ENCODE measurements at places on chromosomes 1 and 21.

- DNase-seq = no peak
Observed at GRCh38 chr1:195740862-195741261, 867.4 kb downstream of the KCNT2 start.

DNA sequence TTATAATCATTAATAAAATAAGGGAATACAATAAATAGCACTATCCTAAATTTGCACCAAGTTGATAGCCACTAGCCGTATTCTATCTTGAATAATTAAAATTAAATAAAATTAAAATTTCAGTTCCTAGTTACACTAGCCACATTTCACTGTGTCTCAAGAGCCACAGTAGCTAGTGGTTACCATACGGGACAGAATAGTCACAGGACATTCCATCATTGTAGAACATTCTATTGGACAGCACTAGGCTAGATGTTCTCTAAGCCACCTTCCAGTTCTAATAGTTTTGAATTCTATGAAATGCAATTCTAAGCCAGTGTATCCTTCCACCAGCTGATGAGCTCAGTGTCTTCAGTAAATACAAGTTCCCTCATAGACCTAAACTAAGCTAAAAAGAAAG is 71.1 kb upstream of the GOLT1A start:
- no peak for DNase-seq

DNA sequence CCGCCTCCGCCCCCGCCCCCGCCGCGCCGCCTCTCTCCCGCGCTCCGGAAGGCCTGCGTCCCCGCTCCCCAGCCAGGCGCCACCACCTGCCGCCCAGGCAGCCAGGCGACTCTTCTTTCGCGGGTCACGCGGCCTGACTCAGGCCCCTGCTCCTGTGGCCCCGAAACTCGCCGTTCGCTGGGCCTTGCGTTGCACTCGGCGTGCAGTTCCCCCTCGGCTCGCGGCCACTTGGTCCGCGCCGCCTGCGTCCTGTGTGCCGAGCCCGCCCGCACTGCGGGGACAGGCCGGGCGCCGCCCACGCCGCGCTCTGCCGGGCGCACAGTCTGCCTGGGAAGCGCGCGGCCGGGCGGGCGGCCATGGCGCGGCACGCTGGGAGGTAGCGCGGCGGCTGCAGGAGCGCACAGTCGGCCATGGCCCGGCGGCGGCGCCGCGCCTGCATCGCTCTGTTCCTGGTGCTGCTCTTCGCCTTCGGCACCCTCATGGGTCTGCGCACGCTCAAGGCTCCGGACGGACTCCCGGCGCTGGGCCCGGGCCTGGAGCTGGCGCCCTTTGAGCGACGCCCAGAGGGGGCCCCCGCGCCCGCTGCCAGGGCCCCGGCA is at the start of gene MANEAL:
TSS of gene MANEAL (plus strand) at position 75 of the 599 bp plus-strand sequence. CDS start at position 411, 336 bp downstream.
- peak; percentile 72 for DNase-seq

DNA sequence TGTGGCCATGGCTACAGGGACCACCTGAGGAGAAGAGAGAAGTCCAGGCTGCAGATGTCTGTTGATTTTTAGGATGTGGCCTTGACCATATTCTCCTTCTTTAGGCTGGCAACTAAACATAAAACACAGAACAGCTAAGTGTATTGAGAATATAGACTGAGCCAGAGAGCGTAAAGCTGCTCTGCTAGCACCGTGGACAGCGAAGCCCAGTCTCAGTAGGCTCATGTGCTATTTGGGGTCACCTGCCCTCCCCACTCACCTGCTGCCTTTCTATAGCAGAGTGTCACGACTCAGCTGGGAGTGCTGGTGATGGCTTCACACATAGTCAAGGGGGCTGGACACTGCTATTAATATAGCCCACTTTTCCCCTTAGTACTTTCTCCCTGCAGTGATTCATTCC is 278.5 kb downstream of the KCNH1 start:
- DNase-seq = no peak

GRCh38 chr1:204418174-204419063 is 6.8 kb upstream of the PPP1R15B start:
- no peak for DNase-seq

DNA sequence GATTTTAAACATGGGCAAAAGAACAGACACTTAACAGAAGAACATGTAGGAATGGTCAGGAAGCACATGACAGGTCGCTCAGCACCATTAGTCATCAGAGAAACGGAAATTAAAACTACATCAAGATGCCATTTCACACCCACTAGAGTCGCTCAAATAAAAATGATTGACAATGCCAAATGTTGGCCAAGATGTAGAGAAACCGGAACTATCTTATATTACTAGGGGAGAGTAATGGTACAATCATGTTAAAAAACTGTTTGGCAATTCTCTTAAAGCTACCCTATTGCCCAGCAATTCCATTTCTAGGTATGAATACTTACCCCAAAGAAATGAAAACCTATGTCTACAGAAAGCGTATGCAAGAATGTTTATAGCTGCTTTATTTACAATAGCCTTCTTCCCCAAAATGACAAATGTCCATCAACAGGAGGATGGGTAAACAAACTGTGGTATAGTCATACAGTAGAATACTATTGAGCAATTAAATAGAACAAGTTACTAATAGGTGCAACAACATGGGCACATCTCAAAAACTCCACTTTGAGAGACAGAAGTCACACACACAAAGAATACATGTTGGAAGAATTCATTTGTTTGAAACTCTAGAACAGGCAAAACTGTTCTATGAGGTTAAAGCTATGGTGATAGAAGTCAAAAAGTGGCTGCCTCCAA is 92.8 kb downstream of the ETS2 start:
- no peak for DNase-seq

- DNase-seq = no peak
Observed at GRCh38 chr1:29824511-29825273, 588.4 kb downstream of the PTPRU start.

- no peak for DNase-seq
Observed at GRCh38 chr1:26754086-26754874, 33.5 kb upstream of the PIGV start.

GRCh38 chr1:155379631-155380090 is 59.0 kb downstream of the RUSC1 start:
- no peak for DNase-seq

DNA sequence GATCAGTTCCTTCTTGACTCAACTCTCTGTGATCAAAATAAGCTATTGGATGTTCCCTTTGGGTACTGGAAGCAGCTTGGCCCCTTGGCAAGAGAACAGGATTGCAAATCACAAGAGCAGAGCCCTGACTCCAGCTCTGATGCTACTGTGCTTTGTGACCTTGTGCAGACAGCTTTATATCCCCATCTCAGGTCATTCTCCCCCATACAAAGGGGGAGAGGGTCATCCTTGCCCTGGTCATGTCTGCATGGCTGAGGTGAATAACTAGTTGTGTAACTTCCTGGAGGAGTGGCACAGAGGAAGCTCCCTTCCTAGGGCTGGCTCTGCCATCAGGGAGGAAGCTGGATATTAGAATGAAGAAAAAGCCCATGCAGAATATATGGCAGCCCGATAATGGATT is 142.9 kb downstream of the DHRS3 start:
- DNase-seq = no peak

GRCh38 chr1:169739980-169740379 is 6.1 kb upstream of the SELE start:
- no peak for DNase-seq

DNA sequence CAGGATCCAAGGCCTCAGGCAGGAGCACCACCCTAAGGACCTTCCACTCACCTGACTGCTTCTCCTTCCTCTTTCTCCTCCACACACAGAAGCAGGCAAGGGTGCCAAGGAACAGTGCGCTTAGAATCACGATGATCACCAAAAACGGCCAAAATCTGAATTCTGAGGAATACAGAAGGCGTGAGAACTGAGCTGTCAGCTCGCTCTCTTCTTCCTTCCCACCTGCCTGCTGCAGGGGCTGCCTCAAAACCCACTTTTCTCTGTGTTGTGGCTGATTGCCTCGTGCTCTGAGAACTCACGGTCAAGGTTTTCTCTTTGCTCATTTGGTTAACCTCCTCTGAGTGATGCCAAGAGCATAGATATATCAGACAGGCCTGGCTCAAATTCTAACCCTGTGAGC is 23.8 kb downstream of the CD244 start:
- no peak for DNase-seq

- DNase-seq = no peak
Observed at GRCh38 chr21:29233256-29233546, 65.5 kb upstream of the BACH1 start.

GRCh38 chr21:34939673-34940331 is 109.3 kb downstream of the RUNX1 start:
- DNase-seq = no peak

DNA sequence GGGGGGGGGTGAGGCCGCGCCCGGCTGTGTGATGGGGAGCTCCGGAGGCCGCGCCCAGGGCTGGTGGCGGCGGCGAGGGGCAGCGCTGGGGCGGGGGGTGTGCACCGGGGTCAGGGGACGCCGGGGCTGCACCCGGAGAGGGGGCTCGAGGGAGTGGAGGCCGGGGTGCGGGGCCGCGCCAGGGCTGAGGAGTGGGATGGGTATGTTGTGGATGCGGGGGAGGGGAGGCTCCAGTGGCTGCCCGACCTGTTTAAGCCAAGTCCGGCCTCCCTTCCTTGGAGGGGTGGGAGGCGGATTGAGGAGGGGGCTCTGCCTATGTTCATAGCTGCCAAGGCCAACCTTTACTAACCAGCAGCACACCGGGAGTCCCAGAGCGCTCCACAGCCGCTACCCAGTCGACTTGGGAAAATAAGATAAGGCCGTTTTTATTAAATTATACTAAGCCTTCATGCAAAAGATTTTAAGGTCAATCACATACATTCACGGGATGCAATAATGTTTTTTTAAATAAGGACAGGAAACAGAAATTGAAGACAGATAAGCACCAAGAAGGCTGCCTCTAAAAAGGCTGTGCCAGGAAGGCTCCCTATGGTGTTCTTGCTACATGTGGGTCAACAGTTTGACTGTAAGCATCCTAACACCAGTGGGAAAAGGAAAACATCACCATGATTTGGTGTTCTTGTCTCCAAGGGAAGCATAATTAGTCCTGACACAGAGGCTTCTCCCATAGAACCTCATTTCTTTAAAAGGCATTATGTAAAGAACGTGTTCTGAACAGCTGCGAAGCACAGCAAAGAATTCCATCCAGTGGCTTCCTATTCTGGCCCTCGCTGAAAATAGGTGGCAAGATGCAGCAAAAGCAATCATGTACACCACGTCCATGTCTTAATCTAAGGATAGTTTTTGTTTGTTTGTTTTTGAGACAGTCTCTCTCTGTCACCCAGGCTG is 626 bp upstream of the HLCS start:
- DNase-seq = no peak

DNA sequence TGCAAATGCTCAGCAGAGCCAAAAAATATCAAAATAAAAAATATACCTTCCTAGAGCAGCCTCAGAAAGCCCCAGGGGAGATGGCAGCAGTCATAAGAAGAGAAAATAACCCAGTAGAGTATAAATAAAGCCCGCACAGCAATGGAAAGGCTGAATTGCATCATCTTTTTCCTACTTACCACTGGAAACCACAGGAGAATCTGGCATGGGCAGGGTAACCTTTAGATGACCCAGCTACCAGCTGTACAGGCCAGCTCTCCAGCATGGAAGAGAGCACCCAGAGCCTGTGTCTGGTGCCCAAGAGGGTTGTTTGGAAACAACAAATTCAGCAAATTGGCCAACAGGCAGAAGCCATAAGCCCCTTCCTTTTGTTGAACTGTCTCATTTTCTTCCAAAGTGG is 253.1 kb downstream of the OMA1 start:
- no peak for DNase-seq
